ENCODE measurements at places on chromosomes 1 and 21.
A peak's percentile ranks its signal among the peaks of the same experiment; 100 is the strongest.

DNA sequence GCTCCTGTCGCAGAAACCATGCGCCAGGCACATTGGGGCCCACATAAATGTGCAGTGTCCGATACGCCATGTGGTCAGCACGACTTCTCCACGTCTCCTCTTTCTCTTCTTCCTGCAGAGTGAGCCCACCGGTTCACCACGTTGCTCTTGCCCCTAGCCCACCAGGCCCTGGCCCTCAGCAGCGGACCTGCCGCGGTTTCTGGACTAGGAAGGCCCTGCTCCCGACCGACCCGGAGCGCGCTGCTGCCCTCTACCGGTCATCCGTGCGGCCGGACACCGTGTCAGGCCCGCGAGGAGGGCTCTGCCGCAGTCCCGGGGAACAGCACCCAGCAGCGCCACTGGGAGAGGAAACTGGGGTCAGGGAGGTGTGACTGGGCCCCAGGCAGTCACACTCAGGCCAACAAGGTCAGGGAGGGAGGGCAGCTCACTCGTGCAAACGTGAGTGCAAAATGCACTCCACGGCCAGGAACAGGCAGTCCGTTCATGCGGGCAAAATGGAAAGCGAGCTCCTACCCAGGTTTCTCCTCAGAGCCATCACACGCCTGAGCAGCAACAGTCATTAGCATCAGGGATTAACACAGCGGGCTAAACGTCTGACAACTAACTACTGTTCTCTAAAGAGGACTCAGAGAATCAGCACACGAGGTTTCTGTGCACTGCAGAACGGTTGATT, 13.7 kb downstream of the TLR5 start:
- peak overlapping the region; percentile 25 for H3K4me3 ChIP-seq
- H3K27ac ChIP-seq: no peak overlapping the region
- DNase-seq: peak; percentile 81
- H3K27me3 ChIP-seq: peaks cover 19% of the 10 kb centered on the region
- peaks cover 22% of the 10 kb centered on the region for H3K4me1 ChIP-seq
- no peaks in the 10 kb centered on the region for H3K36me3 ChIP-seq

DNA sequence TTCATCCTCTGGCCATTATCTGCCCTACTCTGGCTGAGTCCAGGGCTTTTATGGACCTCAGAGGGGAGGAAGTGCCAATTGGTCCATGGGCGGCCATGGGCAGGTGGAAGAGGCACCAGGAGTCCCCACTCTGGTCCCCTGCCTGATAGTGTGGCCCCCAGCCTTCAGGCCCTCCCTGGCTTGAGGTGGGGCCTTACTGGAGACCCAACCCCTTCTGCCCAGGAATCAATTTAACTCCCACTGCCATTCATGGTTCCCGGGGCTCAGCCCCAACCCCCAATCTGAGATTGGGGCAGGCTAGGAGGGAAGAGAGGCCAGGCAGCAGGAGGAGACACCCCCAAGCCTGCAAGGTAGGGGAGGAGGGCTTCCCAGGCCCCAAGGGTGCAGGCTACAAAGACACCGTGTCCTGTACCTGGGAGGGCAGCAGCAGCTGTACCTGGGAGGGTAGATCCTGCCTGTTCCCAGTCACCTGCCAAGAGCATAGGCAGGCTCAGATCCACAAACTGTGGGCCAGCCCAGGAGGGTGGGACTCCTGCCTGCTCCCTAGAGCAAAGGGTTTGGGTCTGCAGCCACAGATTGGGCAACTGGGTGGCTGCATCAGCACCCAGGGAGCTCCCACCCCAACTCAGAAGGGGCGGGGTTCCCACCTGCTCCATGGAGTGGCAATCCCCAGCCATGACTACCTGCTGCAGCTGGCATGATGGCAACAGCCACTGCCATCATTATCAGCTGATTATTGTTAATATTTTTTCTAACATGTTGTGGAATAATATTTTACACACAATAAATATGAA, 1044.1 kb upstream of the B3GALT2 start:
- peaks cover 22% of the 10 kb centered on the region for H3K4me1 ChIP-seq
- no peak for DNase-seq
- no peaks in the 10 kb centered on the region for H3K36me3 ChIP-seq
- H3K27ac ChIP-seq: no peak overlapping the region

DNA sequence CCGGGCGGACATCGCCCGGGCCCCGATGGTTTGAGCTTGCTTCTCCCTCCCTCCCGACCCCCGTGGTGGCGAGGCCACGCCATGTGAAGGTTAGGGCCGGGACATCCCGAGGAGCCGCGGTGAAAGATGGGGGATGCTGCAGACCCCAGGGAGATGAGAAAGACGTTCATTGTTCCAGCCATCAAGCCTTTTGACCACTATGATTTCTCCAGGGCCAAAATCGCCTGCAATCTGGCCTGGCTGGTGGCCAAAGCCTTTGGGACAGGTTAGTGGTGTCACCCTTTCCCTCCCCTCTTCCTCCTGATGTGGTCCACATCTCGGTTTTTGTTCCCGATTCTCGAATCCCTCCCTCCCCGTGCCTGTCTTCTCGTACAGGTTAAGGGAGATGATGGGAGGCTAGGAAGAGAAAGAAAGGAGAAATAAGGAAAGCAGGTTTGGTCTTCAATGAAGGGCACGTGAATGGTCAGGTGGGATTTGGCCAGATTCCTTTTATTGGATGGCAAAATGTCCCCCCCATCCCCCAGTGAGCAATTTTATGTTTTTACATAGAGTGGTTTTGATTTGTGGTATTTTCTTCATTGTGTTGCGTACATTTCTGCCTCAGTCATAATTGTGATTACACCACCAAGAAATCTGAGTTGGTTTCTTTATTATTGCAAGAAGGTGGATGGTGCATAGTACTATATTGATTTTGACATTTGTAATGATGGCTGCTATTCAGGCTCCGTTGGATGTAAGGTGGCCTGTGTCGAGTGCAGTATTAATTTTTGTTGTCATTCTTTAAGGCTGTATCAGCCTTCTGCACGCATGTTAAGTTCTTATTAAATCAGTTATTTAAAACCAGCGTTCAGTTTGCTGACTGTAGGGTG, 1.2 kb downstream of the CAMSAP2 start:
- DNase-seq: no peak
- peaks cover 44% of the 10 kb centered on the region for H3K4me1 ChIP-seq
- peak overlapping the region; percentile 73 for H3K4me3 ChIP-seq

- no peak for DNase-seq
- no peaks in the 10 kb centered on the region for H3K27me3 ChIP-seq
- peaks cover 38% of the 10 kb centered on the region for H3K4me1 ChIP-seq
- H3K4me3 ChIP-seq: no peak overlapping the region
Observed at GRCh38 chr1:146007489-146008133, 11.2 kb upstream of the TXNIP start.

- peak; percentile 29 for DNase-seq
- H3K27me3 ChIP-seq: no peaks in the 10 kb centered on the region
- peaks cover 57% of the 10 kb centered on the region for H3K36me3 ChIP-seq
- peak overlapping the region; percentile 14 for H3K27ac ChIP-seq
- peaks cover 20% of the 10 kb centered on the region for H3K4me1 ChIP-seq
- H3K4me3 ChIP-seq: no peak overlapping the region
Observed at GRCh38 chr21:45265721-45266517, 21.8 kb downstream of the POFUT2 start.

DNA sequence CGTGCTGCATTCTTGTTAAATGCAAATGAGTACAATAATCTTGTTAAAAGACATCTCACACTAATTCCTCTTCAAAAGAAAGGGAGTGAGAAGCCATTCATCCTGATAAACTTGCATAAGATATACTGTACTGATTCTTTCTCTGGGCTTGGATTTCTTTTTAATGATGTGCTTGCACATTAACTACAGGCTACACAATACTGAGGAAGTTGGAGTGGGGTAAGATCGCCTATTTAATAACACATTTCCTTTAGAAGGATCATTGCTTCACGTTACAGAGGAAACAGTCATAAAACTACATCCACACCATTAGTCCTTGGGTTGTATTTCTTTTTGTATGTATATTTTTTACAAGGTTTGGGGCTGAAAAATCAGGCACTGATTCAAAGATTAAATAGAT, 36.6 kb downstream of the NRIP1 start:
- H3K27ac ChIP-seq: peak overlapping the region; percentile 3
- DNase-seq: no peak
- peaks cover 25% of the 10 kb centered on the region for H3K36me3 ChIP-seq
- peaks cover 43% of the 10 kb centered on the region for H3K4me1 ChIP-seq
- H3K4me3 ChIP-seq: no peak overlapping the region
- no peaks in the 10 kb centered on the region for H3K27me3 ChIP-seq

- no peaks in the 10 kb centered on the region for H3K36me3 ChIP-seq
- H3K27ac ChIP-seq: no peak overlapping the region
- H3K27me3 ChIP-seq: no peaks in the 10 kb centered on the region
Observed at GRCh38 chr21:36854391-36854790, 112.1 kb downstream of the HLCS start.

GRCh38 chr21:29697555-29698193, 242.1 kb downstream of the GRIK1 start:
- no peak for DNase-seq
- no peaks in the 10 kb centered on the region for H3K4me1 ChIP-seq
- no peaks in the 10 kb centered on the region for H3K27me3 ChIP-seq
- no peak overlapping the region for H3K4me3 ChIP-seq

- no peak for DNase-seq
- H3K27ac ChIP-seq: no peak overlapping the region
- H3K4me1 ChIP-seq: no peaks in the 10 kb centered on the region
- no peaks in the 10 kb centered on the region for H3K27me3 ChIP-seq
- H3K36me3 ChIP-seq: no peaks in the 10 kb centered on the region
- no peak overlapping the region for H3K4me3 ChIP-seq
Observed at GRCh38 chr21:45898781-45899180, 82.8 kb upstream of the COL6A1 start.

DNA sequence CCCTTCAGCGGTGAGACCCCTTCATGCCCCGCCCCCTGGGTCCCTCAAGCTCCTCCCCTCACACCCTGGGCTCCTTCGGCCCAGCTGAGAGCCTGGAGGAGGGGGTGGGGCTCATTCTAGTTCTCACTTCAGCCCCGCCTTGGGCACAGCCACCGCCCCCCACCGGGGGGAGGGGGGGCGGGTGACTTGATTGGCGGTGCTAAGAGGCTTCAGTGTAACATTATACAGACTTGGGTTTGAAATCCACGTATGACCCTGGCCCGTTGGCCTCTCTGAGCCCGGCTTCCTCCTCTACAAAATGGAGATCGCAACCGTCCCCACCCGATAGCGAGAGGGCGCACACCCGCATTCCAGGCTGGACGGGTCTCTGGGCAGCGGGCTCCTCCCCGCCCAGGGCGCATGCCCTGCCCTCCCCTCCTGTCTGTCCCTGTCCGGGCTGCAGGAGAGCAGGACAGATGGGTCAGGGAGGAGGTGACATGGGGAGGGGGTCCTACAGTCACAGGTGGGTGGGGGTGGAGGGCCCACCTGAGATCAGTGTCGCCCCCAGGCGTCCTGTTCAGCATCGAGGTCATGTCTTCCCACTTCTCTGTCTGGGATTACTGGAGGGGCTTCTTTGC, 5.1 kb downstream of the CLCNKB start:
- peaks cover 25% of the 10 kb centered on the region for H3K27me3 ChIP-seq
- no peaks in the 10 kb centered on the region for H3K36me3 ChIP-seq
- H3K27ac ChIP-seq: no peak overlapping the region
- DNase-seq: peak; percentile 57

DNA sequence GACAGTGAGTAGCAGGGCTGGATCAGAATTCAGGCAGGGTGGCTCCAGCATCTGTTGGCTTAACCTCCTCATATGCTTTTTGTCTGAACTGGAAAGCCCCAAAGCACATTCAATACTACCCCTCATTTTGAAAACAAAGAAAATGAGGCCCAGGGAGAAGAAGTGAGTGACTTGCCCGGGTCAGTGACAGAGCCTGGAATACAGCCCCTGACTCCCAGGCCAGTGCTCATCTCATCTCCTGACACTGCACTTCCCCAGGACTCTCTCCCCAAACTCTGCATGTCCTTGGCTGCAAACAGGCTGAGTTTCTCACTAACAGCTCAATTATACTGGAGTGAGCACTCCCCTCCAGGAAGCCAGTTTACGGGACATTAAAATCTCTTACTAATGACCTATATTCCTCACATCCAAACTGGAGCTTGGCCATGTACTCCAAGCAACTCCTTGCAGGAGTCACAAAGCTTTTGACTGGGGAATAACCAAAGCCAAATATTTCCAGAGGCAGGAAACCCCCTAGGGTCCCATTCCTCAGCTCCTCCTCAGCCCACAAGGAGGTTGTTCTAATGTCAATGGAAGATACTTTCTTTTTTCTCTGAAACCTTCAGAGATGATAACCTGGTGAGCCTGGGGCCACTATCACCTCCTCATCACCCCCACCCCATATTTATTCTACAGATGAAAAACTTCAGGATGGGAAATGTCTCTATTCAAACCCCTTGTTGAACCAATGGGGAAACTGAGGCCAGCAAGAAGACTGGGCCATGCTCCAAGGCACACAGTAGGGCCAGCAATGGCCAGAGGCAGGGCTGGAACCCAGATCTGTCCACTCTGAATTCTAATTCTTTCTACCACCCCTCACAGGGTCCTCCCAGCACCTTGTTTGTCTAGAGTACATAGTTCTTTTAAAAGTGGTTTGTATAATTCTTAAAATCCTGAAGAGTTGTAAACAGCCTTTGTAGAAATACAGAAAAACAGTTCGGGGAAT, 127.0 kb downstream of the PLPP3 start:
- no peak for DNase-seq
- no peak overlapping the region for H3K4me3 ChIP-seq
- peaks cover 4% of the 10 kb centered on the region for H3K27me3 ChIP-seq

DNA sequence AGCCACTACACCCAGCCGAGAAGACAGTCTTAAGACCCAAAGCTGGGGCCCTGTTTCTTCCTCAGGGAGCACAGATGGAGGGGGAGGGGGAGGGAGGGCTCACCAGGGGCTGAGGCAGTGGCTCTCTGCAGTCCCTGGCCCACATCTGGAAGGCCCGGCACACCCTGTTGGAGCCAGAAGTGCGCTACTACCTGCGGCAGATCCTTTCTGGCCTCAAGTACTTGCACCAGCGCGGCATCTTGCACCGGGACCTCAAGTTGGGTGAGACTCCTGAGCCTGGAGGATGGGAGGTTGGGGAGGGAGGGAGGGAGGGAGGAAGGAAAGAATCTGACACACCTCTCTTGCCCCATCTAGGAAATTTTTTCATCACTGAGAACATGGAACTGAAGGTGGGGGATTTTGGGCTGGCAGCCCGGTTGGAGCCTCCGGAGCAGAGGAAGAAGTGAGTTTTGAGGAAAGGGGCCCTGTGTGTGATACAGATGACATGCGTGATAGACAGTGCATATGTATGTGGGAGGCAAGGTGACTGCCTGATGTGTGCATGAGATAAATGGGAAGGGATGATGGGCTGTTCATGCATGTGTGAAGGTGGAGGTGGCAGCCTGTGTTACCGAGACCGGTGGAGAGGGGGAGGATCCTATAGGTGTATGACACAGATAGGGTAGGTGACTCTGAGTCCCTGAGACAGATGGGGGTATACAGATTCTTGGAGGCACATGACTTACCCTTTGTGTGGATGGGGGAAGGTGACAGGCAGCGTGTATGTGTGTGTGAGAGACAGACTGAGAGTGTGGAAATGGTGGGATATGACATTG, 1.5 kb downstream of the PLK3 start:
- peaks cover 59% of the 10 kb centered on the region for H3K36me3 ChIP-seq
- H3K27me3 ChIP-seq: no peaks in the 10 kb centered on the region
- H3K4me3 ChIP-seq: peak overlapping the region; percentile 88
- DNase-seq: peak; percentile 70
- H3K27ac ChIP-seq: peak overlapping the region; percentile 94

GRCh38 chr1:43452789-43453441, 816 bp downstream of the HYI start:
- peak; percentile 48 for DNase-seq
- H3K4me3 ChIP-seq: peak overlapping the region; percentile 63
- peaks cover 50% of the 10 kb centered on the region for H3K36me3 ChIP-seq
- peaks cover 27% of the 10 kb centered on the region for H3K27me3 ChIP-seq

- H3K4me1 ChIP-seq: peaks cover 54% of the 10 kb centered on the region
- H3K27ac ChIP-seq: peak overlapping the region; percentile 27
- no peaks in the 10 kb centered on the region for H3K27me3 ChIP-seq
- peaks cover 44% of the 10 kb centered on the region for H3K36me3 ChIP-seq
Observed at GRCh38 chr1:51863384-51863783, 15.1 kb downstream of the NRDC start.

Data from activated T-cell treated with anti-CD3 and anti-CD28 coated beads, Interleukin-2, amount 50 U/mL, for 24 hours (primary cell).